ENCODE measurements at places on chromosomes 5 and 9. TPM values are rescaled to one million over a fixed set of nuclear protein-coding genes. Genes with fewer than 3 reads are reported as not detected.

The VCAN gene
- polyA plus RNA-seq: 0.28 TPM

GRCh38 chr9:134986957-134987356 lies 69.2 kb upstream of the FCN1 start:
- DNase-seq: no peak

- DNase-seq: no peak
Observed at GRCh38 chr9:110933350-110934001, 104.8 kb downstream of the LPAR1 start.

DNA sequence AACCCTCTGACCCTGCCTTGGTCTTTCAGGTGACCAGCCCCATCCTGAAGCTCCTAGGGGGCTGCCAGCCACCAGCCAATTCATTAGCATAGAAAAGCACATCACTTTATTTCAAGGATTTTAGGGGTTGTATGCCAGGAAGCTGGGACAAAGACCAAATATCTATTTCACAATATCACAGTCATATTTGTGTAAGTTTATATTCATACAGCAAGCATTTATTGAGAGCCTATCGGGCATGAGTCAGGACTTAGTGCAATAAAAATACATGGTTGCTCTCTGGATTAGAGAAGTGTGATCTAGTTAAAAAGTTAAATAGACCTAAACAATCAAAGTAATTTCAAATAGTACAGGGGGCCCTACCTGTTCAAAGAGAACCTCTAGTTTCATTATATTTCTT lies 113.8 kb downstream of the ERCC6L2 start:
- no peak for DNase-seq

DNA sequence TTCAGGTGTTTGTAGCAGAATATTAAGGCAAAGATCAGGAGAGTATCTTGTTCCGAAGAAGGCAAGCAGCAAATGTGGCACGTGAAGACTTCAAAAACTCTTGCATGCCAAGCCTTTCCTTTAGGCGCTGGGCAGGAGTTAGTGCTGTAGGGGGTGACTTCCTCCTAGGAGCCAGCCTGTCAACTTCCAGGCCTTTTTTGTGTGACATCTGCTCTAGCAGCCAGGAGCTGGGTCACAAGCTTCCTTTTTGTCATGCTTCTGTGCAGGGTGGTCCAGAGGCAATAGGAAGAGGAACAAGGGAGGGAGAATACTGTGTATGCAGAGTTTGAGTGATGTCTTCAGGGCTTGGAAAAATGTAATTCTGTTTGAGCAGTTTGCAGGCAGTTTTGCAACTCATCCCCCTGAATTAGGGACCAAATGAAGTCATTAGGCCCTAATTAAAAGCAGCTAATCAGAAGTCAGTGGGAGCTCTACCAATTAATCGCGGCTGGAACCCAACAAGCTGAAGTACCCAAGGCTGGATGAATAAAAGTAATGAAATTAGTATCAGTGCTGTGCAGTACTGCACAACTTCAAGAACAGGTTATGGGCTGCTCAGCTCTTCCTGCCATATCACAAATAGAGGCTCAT lies 53.5 kb downstream of the TLR4 start:
- DNase-seq: no peak

The PHYHD1 gene
- 3.0 TPM for polyA plus RNA-seq

- no peak for DNase-seq
Observed at GRCh38 chr5:74342948-74343682, 297.4 kb downstream of the ENC1 start.

GRCh38 chr9:35306283-35306682 lies 144.5 kb downstream of the UNC13B start:
- no peak for DNase-seq

The MZB1 gene
- 0.80 TPM for polyA plus RNA-seq

DNA sequence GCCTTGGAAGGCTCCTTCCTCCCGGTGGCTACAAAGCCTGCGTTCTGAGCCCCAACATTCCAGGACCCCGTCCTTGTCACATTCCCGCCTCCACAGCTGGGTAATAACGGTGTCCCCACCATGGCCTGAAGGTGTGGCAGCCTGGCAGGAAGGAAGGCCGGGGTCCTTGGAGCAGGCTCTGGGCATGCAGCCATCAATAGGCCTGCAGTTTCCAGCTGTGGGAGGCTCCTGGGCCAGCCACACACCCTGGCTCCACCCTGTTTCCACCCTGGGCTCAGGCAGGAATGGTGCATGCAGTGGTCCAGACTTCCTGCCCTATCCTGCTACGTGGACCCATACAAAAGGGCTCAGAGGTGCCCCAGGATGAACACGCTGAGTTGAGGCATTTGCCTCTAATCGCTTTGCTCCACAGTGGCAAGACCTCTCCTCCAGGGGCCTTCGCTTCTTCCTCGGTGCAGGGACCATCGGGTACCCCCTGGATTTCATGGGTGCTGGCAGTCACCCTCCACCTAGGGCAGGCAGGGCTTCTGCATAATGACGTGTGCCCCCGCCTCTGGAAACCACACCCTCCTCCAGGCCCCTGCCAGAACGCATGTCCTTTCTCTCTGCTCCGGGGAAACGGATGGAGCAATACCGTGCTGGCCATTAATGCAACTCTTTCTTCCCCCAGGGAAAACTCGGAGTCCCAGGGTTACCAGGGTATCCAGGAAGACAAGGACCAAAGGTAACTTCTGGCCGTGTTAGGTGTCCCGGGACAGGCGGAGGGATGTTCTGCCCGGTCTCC lies 95.1 kb upstream of the FCN2 start:
- no peak for DNase-seq

The PCDHA1 gene
- polyA plus RNA-seq: not detected

- DNase-seq: no peak
Observed at GRCh38 chr5:980001-980588, 28.5 kb upstream of the NKD2 start.

DNA sequence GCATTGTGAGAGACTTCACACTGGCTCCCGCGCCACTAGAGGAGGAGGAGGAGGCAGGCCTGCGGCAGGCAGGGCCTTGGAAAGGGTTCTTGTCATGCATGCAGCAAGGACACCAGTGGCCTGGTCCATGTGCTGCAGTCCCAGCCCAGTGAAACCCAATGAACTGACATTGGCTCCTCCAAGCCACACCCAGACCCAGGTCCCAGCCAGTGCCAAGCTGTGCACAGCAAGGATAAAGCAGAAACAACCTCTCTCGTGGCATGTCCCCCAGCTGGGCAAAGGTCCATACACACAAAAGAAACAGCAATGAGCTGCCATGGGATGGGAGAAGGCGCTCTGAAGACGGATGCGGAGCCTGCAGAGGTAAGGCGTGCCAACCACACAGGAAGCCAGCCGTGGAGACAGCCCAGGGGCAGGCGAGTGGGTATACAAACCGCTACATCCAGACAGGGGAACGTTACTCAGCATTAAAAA lies 89.2 kb downstream of the SEMA4D start:
- DNase-seq: peak; percentile 66

GRCh38 chr9:76716085-76716672 lies 48.1 kb upstream of the PCA3 start:
- DNase-seq: no peak

- no peak for DNase-seq
Observed at GRCh38 chr5:95241635-95242034, 43.3 kb downstream of the MCTP1 start.

DNA sequence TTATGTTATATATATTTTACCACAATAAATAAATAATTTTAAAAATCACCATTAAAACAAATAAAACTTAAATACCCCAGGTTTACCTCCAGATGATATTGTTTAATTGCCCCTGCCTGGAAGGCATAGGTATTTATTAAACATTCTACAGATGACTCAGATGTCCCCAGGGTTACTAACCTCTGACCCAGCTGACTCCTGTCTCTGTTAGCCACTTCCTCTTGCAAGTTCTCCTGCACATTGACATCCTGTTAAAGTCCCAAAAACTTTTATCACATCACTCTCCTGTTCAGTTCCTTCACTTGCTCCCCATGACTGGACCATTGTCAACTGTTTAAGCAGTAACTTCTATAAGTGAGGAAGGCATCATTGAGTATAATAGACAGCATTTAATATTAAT lies 37.0 kb upstream of the RAB3C start:
- DNase-seq: no peak

DNA sequence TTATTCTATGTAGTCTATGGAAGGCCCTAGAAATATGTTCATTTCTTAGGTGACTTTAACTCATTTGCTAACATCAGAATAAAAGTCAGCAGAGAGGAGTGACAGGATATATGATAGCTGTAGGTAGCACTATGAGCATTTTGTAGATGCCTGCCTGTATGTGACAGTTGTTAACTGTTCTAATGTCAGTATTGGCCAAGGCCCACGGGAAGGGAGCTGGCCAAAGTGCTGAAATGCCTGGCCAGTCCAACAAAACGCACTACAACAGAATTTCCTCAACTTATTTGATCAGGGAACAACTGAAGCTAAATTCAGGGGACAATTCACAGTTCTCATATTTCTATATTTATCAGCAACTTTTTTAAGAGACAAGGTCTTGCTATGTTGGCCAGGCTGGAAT lies 20.8 kb downstream of the SV2C start:
- DNase-seq: no peak

GRCh38 chr9:68629042-68629441 lies 76.0 kb upstream of the PIP5K1B start:
- DNase-seq: no peak

GRCh38 chr9:38720083-38720745 lies at the start of gene FAM240B:
Gene FAM240B, minus strand, starts transcription at chr9:38720133. Its CDS starts 16,134 bp downstream, at chr9:38703999.
- DNase-seq: no peak

The ZBED3 gene
- polyA plus RNA-seq: 1.4 TPM

GRCh38 chr5:35066260-35066795 lies 18.6 kb upstream of the AGXT2 start:
- no peak for DNase-seq

The SLC45A2 gene
- polyA plus RNA-seq: not detected

DNA sequence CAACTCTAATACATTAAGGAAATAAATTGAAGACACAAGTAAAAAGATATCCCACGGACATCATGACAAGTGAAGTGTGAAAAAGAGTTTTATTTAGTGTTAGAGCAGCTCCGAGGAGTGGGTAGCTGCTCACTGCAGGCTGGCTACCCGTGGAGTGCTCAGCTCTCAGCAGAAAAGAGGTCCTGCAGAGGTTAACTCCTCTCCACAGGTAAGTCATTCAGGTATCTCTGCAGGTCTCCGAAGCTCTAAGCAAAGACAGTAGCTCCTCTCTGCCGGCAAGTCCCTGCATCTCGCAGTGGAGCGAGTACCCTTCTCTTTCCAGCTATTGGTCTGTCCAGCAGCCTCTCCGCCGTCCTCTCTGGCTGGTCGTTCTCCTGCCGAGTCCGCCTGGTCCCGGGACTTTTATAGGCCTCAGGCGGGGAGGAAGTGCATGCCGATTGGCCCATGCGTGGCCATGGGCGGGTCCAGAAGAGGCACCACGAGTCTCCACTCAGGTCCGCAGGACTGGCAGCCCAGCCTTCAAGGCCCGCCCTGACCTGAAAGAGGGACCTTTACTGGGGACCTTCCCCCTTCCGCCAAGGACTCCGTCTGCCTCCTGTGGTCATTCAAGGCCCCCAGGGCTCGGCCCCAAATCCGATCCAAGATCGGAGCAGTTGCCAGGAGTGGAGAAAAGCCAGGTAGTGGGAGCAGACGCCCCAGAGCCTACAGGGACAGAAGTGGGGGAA lies 29.9 kb downstream of the BTNL9 start:
- DNase-seq: no peak

GRCh38 chr5:176441921-176442323 lies 6.3 kb upstream of the FAF2 start:
- DNase-seq: no peak

DNA sequence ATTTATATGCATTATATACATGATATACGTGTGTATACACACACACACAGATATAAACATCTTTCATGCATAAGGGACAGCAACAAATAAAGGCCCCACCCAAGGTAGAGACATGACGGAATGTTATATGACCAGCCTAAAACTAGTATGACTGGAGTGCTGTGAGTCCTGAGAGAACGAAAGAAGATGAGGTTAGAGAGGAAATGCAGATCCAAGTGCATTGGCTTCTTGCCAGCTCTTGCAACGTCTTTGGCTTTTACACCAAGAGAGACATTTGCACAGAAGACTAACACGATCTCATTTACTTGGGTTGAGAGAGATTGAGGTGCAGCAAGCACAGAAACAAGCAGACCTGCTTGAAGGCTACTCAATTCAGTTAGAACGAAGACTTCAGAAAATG lies 23.0 kb downstream of the CDH10 start:
- no peak for DNase-seq

DNA sequence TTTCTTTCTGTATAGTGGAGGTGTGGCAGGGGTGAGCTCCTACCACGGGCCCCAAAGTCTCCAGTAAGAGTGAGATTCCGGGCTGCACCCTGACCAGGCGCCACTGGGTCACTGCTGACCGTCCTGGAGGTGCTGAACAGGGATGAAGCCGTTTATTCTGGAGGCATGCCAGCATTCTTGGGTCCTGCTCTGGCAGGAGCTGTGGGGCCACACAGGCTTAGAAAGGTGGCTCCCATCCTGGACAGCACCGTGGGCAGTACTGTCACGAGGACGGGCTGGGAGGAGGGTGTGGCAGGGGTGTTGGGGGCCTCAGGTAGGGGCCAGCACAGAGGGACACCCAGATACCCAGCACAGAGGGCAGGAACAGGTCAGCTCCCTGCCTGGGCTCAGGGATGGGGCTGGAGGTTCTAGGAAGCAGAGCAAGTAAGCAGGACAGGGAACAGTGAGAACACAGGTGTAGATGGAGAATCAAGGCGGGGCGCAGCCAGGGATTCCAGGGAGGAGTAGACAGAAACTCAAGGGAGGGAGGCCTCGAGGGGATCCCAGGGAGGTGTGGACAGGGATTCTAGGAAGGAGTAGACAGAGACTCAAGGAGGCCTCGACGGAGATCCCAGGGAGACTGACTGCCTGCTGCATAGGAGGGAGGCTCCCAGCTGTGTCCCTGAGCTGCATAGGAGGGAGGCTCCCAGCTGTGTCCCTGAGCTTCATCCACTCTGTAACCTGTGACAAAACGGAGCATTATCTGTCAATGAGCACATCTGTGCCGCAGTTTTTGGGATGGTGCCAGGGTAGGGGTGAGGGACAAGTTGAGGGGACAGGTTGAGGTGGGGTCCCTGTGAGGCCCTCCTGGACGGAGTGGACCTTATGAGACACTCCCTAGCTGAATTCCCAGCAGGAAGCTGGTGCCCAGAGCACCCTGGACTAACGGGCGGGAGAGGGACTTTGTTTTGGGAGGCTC lies 1.1 kb upstream of the PLEKHG4B start:
- DNase-seq: no peak

DNA sequence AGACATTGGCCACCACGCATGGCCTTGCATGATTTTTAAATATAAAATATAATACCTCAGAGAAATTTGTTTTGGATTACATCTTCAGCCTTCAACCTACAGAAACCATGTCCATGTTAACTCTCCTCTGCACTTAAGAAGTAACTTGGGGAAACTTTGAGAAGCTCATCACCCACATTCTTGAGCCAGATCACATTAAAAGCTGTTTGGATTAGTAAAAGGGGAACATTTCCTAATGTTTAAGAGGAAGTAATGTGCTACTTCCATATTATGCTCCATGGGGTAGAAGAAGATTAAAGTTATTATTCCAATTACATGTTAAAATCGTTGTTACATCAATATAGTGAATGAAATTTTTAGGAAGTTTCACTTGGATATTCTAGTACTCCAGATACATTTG lies 10.4 kb upstream of the CEP120 start:
- no peak for DNase-seq

DNA sequence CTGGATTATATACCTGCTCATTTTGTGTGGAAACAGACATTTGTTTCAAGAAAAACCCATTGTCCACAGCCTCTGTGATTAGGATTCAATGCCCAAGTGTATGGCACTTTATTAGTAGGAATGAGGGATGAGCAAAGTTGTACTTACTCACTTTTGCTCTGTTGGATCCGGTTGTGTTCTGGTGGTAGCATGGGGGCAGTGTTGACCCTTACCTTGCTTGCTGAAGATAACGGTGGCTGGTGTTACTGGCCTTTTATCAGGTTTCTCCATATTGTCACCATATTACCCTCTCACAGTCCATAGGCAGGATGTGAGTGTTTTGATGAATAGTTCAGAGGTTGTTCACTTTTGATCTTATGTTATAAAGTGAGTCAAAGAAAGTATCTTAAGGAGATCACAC lies 42.7 kb upstream of the NUDT12 start:
- no peak for DNase-seq
